ENCODE measurements at places on chromosomes 3 and 15.

GRCh38 chr15:42107473-42107872, 13.1 kb upstream of the PLA2G4D start:
- DNase-seq: no peak

GRCh38 chr3:149023951-149024350, 32.6 kb downstream of the GYG1 start:
- DNase-seq: no peak

- DNase-seq: no peak
Observed at GRCh38 chr3:103195216-103195615, 760.4 kb downstream of the ZPLD1 start.

DNA sequence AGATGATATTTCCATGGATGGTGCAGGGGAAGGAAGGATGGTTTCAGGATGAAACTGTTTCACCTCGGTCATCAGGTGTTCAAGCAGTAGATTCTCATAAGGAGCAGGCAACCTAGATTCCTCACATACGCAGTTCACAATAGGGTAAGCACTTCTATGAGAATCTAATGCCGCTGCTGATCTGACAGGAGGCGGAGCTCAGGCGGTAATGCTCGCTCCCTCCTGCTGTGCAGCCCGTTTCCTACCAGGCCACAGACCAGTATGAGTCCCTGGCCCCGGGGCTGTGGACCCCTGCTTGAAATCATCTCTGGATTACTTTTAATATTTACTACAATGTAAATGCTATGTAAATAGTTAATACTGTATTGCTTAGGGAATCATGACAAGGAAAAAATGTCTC, 241.8 kb downstream of the ROBO2 start:
- DNase-seq: no peak

DNA sequence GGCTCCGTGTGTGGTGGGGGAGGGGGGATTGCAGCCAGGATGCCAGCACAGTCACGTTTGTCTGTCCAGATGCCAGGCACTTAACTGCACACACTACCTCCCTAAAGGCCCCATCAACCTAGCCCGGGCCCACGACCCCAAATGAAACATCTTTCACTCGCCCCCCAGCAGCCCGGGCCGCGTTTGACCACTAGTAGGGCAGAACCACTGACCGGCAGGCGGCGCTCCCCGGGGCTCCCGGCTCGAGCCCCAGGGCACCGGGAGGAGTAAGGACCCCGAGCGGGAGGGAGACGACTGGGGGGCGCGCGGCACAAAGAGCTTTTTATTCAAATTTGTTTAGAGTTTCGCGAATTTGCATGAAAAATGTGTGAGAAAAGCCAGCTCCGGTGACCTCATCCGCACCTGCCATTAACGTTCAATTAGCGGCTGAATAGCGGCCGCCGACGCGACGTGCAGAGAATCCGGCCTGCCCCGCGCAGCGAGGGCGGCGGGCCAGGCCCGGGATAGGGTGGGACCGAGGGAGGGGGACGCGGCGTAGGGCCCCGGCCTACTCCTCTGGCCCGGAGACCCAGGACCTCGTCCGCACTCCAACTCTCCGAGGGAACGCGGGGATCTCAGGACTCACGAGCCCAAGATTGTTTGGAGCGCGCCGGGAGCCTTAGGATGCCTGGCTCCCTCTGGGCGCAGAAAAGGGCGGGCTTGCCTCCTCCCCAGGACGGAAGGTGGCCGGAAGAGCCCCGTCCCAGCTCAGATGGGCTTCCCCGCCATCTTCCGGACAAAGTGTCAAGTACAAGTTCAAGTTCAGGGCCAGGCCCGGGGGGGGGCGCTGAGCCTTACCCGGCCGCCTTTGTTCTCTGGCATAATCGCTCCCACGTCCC, 64.9 kb upstream of the POLG start:
- no peak for DNase-seq

GRCh38 chr3:167649746-167650145, 4.0 kb downstream of the WDR49 start:
- no peak for DNase-seq

DNA sequence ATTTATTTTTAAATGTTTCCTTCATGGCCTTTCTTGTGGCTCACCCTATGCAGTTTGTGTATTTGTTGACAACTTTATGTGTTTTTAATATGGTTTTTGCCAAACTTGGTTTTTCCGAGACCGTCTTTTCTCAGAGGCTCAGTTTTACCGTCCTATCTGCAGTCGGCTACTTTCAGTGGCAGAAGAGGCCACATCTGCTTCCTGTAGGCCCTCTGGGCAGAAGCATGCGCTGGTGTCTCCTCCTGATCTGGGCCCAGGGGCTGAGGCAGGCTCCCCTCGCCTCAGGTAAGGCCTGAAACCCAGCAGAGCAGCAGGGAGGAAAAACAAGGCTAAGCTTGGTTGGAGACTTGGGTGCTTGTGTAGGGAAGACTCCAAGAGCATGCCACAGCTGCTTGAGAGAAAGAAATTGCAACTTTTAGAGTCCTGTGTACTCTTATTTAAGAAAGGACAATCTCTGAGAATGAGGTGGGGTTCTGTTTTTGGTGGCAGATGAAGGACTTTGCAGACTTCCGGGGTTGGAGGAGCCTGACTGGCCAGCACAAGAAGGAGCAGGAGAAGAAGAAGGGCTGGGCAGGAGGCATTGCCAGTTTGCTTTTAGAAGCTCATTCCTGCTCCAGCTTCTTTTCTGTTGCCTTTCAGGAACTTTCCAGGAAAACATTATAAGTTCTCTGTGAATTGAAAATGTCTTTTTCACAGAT, at the start of gene TIGIT:
Gene TIGIT, plus strand, starts transcription at position 191 of the 698 bp plus-strand sequence. Its CDS starts 34 bp downstream, at position 225.
- DNase-seq: no peak

DNA sequence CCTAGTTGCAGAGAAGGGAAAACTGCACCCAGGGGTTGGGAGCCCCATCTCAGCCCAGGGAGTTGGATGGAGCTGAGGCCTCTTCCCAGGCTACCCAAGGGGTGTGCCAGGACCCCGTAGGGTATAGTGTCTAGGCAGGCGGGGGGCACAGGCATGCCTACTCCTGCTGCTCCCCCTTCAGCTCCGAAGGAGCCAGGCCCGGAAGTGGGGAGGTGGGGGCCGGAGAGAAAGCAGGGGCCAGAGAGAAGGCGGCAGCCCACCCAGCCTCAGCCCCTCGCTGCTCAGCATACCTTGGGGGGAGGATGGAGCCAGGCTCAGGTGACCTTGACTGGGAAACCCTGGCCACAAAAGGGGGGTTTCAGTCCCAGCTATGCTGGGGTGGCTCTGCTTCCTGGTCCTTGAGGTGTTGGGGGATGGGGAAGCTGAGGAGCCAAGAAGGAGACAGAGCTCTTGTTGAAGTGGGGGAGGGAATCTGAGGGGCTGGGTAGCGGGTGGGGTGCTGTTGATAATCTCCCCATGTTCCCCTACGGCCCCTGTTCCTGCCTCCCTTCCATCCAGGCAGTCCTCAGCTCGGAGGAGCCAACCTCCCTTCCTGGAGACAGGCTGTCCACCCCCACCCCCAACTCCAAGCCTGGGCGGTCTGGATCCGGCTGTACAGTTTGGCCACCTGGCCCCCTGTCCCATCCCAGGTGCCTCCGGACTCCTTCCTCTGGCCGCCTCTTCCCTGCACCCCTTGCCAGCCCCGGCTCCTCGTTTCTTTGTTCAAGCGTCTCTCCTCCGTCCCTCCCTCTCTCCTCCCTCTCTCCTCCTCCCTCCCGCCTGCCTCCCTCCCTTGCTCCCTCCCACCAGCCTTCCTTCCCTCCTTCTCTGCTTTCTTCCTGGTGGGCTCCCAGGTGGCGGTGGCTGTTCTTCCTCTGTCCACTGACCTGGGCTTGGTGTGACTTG, 1.7 kb downstream of the SEMA3F start:
- no peak for DNase-seq

- DNase-seq: no peak
Observed at GRCh38 chr3:6779140-6779539, 81.8 kb upstream of the GRM7 start.

GRCh38 chr3:131174752-131175151, 148.1 kb downstream of the NEK11 start:
- no peak for DNase-seq

DNA sequence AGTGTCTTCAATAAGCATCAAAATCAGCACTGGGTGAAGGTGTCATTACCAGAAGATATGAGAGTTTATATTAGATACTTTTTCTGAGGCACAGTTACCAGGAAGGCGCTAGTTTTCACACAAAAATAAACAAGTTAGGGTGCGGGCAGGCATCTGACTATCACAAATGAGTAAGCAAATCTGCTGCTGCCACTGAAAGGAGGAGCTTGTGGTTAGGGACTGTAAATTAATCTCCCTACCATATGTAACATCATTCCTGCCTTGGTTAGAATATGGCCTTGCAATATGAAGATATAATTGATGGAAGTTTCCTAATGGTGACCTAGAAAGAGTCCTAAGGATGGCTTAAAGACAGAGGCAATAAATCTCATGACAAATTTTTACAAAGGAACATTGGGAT, 19.5 kb upstream of the EID1 start:
- DNase-seq: no peak

DNA sequence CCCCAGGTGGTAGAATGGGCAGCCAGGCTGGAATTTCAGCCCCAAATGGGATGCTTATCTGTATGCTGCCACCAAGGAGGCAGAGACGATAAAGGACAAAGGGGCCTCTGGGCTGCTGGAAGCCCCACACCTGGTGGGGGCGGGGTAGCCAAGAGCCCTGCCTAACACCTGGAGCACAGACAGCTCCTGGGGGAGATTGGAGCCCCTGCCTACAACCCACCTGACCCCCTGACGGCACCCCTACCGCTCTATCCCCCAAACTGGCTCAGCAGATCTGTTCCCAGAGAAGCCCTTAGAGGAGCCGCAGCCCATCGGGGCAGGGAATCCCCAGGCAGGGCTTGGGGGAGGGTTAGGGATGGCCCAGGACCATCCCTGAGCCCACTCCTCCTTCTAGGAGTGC, 15.8 kb upstream of the SEMA3F start:
- DNase-seq: no peak

- DNase-seq: no peak
Observed at GRCh38 chr3:61617041-61617440, 55.7 kb downstream of the PTPRG start.

DNA sequence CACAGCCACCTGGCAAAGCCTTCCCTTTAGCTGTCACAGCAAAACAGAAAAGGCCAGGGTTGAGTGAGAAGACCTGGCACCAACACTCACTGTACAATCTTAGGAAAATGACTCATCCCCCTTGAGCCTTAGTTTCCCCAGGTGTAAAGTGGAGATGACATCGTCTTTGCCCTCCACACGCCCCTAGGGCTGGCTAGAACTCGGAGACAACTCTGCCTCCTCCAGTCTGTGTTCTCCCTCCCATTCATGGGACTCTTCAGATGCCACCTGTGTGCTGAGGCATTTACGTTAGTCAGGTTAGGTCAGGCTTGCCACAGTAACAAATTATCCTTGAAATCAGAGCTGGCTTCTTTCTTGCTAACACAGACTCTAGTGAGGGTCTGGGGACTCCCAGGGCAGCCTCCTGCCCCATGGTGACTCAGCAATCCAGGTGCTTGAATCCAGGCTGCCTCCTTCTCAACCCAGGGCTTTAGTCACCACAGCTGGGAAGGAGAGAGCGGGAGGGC, 252.6 kb downstream of the PLCL2 start:
- no peak for DNase-seq

GRCh38 chr15:82040390-82040789, 5.4 kb downstream of the MEX3B start:
- no peak for DNase-seq

- DNase-seq: no peak
Observed at GRCh38 chr3:130671545-130672312, 74.9 kb downstream of the PIK3R4 start.

DNA sequence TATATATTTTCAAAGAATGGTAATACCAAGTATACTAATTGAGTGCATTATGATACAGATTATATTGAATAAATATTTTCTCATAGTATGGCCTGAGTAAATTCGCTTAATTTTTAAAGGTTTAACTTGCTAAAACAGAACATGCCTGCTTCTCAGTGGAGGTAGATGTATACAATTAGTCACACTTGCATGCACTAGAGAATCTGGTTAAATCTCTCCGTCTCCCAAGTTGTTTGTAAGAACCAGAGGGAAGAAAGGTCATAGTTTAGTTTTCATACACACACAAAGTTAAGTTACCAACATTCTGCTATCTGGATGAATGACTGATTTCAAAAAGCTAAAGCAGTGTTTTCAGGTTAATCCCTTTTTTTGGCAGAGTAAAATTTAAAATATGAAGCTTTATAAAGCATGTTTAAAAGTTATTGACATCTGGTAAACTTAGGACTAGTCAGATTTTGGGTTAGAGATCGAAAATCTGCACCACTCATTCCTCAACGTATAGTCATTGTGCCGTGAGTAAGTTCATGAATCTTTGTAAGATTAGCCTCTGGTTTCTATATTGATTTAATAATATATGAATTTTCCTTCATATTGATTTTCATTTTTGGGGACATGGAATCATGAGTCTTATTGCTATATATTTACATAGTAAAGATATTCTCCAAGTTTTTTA, 117.6 kb upstream of the SAMMSON start:
- no peak for DNase-seq

GRCh38 chr15:45279024-45279698, 27.1 kb downstream of the SLC28A2 start:
- DNase-seq: peak; percentile 97

DNA sequence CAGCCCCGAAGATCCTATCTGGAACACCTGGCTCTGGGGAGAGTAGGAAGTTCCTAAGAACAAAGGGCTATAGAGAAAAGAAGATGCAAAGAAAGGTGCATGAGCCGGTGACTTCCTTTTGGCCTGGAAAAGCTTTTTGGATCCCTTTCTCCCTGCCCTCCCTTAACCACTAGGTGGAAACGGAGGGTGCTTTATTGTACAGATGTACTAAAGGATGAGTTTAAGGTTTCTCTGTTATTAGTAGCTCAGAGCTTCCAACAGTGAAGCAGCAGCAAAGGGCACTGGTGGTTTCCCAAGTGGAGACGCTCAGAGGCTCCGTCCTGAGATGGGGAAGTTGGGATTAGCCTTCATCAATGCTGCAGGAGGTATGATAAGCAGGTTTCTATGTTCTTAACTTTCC, 5.9 kb upstream of the ADGRG7 start:
- DNase-seq: no peak

All from Panc1 (cell line).